ENCODE measurements at places on chromosomes 1 and 21. TPM values are rescaled to one million over a fixed set of nuclear protein-coding genes. Genes with fewer than 3 reads are reported as not detected.

Gene FAAH
- 6.8 TPM for polyA plus RNA-seq

Gene ECM1
- polyA plus RNA-seq: 1.6 TPM

- DNase-seq: no peak
Measured at GRCh38 chr1:162753998-162754585, 36.4 kb upstream of the HSD17B7 start.

DNA sequence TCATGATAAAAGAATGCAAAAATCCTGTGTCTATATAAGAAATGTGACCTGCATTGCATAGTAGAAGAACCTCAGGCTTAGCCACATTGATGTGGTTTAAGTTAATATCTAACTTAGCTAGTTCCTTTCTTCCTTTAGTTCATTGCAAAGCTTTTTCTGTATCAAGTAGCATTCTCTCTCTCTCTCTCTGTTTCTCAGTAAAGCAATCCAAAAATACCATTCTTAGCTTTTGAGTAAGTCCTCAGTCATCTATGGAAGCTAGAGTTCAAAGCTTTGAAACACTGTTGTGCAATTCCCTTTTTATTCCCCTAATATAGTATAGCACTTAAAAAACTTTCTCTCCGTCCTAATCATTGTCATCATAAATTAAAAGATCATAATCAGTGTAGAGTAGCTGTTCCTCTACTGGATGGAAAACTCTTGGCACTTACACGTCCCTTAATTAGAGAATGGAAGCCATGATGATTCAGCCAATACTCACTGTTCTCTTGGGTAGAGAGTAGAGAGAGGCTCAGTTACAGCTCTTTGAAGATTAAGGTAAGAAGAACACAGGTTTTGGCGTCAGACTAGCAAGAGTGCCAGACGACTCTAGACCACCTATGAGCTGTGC is 350.3 kb upstream of the LYPLAL1 start:
- no peak for DNase-seq

- no peak for DNase-seq
Measured at GRCh38 chr1:151013518-151013917, 5.3 kb downstream of the PRUNE1 start.

DNA sequence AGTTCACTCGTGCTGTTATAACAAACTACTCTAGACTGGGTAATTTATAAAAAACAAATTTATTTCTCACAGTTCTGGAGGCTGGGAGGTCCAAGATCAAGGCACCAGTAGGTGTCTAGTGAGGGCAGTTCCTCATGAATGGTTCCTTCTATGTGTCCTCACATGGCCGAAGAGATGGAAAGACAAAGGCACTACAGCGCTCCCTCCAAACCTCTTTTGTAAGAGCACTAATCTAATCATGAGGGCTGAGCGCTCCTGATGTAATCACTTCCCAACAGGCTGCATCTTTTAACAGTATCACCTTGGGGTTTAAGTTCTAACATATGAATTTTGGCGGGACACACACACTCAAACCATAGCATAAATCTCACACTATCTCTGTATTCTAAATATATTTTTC is 54.0 kb upstream of the KANK4 start:
- no peak for DNase-seq

Data from B cell (primary cell).